Activated T-helper 1 cell treated with anti-CD3 and anti-CD28 coated beads, Interleukin-12 subunit alpha, Interleukin-12 subunit beta, Interleukin-2, Interleukin-4 antibody, amounts not matched to agents 30 ng/mL and 10 ng/mL and 1 ng/mL, durations not matched to agents 14 hours and 24 hours and 36 hours (primary cell): ENCODE measurements at places on chromosomes 3 and 15.

GRCh38 chr3:144875211-144875610 lies 903.6 kb downstream of the DIPK2A start:
- DNase-seq: no peak

- no peak for DNase-seq
Measured at GRCh38 chr15:57604507-57604906, 12.8 kb downstream of the MYZAP start.

GRCh38 chr3:111601810-111602209 lies 6.7 kb upstream of the ZBED2 start:
- DNase-seq: no peak

DNA sequence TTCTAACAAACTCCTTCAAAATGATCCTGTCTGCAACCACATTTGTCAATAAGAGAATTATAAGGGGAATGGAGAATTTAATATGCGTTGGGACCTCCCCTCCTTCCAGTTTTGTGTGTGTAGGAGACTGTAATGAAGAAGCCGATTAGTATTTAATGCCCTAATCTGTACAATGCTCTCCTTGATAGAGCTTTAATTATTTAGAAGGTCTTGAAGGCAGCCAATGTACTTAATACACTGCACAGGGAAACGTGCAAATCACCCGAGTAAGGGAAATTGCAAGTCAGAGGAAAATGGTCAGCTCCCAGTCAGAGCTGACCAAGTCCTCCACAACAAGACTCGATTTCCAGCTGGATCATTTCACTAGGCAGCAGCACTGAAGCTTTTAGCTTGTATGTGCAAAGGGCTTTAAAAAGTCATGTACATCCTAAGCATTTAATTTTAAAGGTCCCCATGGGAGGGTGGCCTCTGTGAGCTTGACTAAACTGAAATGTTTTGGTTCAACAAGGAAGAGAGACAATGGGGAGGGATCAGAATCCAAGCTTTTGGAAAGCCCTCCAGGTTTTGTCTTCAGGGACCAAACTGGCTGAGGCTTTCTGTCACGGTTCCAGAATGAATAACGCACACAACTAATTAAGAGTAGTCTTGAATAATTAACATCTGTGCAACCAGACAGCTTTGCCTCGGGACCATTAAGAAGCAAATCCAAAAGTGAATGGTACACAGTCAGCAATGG lies 159.8 kb upstream of the MITF start:
- no peak for DNase-seq

DNA sequence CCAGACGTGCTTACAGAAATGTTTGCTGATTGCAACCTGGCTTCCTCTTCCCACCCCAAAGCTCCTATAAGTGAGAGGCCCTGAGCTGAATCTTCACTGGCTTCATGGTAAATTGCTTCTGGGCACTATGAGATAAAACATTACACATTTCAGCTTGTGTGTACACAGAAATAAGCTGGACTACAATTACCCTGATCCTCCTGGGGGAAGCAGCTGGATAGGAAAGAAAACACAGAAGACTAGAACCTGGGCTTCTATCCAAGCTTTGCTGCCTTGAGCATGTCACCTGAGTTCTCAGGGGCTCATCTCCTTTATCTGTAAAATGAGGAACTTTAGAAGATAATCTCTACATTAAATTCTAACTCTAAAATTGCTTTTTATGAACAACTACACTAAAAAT lies 40.3 kb downstream of the THBS1 start:
- DNase-seq: no peak

DNA sequence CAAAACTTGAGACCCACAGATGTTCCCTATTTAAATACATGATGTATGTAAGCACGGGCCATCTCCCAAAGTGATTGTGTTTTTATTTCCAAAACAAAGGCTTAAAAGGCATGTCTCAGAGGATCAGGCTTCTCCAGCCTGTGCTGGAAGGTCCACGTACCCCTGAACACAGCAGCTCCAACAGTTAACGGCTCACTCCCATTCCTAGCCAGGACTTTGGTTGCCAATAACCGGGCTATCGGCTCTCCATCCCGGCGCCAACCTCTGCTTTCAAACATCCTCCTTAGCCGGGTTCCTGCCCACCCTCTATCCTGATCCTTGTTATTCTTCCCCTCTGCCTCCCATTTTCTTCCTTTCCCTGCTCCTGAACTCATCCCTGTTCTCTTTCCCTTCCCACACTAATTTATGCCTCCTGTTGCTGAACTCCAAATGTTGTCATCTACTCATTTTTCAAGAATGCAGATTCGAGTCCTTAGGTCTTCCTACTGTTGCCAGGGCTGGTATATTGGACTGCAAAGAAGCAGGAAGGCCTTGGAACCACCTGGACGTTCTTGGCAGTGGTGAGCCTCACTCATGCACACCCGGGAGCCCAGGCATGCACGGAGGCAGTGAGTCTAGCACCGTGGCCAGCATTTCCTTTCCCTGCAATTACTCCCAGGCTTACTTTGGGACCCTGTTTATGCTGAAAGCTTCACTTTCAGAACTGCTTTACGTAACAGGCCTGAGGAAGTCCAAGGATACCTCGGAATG lies 128.4 kb upstream of the RAD18 start:
- no peak for DNase-seq
